WTC11 (cell line): ENCODE measurements at places on chromosomes 5 and 9.

GRCh38 chr5:173452119-173452905 is 124.1 kb upstream of the STC2 start:
- DNase-seq = no peak

GRCh38 chr5:75202935-75203334 is 33.7 kb downstream of the ANKRD31 start:
- DNase-seq = no peak

- DNase-seq = no peak
These were observed 86.3 kb upstream of the PJA2 start for GRCh38 chr5:109496112-109496511.

- DNase-seq = no peak
These were observed 18.3 kb upstream of the IL13 start for GRCh38 chr5:132639706-132640130.

- DNase-seq = peak; percentile 66
These were observed 18.1 kb upstream of the NEUROG1 start for GRCh38 chr5:135553688-135554462.

GRCh38 chr9:72907421-72907820 is 45.4 kb downstream of the ALDH1A1 start:
- DNase-seq = no peak

DNA sequence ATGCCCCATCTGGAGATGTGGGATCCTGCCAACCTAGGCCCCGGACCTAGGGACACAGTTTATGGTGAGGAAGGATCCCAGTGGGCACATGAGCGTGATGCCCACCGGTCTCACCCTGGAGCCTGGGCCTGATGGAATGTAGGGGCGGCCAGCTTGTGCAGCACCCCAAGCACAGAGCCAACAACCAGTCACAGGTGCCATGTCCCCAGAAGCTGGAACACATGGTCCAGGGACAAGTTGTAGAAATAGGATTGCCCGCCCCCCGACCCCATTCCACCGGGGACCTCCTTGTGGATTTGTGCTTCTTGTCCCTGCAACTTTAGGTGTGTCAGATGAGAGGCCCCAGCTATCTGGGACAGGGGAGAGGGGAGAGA is 48.9 kb downstream of the C9orf50 start:
- DNase-seq = no peak

DNA sequence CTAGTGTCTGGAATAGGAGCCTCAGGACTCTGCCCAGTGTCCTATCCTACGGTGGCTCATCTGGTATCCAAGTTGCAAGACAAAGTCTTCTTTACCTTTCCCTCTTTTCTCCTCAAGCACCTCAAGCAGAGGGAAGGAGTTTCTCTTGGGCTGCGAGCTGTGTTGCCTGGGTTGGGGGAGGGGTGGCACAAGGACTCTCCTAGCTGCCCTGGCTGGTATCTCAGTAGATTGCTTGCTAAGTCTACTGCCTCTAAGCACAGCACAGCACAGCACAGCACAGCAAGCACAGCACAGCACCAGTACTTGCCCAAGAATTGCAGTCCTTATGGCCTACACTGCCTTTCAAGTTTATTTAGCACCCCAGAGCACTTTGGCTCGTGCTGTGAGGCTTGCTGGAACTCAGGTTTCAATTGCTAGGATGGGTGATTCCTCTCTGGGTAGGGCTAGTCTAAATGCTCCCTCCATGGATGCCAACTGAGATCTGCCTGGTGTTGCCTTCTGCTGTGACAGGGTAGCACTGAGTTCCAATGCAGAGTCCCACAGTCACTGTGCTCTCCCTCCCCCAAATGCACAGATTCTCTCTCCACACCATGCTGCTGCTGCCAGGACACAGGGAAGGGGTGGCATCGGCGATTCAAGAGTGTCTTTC is 213.1 kb upstream of the POU5F2 start:
- DNase-seq = no peak

DNA sequence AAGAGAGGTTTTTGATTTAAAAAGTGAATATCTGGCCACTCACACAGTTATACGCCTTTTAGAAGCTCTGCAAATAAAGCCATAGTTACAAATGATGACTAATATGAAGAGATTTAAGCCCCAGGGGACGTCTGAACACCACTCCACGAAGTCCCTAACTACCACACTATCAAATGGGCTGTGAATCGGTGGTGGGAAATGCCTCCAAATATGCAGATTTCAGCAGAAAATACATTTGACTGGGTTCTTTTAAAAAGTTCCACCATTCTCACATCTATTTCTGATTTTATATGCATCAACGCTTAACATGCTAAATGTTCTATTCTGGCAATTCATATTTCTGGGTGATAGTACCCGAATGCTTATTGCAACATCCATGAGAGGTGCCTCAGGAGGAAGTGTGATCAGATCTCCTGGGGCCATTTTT is 22.5 kb downstream of the TICAM2 start:
- DNase-seq = no peak

DNA sequence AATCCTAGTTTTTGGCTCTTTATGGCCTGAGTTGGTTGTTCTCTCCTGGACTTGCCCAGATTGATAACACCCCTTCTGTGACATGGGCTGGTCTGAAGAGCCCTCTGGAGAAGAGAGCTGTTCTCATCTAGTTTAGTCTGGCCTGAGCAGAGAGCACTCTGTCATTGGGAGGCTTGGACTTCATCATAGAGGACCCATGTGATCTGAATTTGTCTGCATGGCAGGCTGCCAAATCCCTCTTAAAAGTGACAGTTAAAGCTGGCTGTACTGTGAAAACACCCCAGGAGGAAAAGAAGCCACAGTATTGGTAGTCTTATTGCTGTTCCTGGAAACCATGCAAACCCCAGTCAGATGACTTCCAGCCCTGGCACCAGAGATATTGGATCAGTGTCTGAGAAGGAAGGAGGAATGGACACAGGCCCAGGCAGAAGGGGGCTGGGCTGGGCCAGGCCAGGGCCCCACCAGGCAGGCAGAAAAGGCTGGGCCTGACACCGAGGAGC is 3.7 kb upstream of the WDR31 start:
- no peak for DNase-seq

DNA sequence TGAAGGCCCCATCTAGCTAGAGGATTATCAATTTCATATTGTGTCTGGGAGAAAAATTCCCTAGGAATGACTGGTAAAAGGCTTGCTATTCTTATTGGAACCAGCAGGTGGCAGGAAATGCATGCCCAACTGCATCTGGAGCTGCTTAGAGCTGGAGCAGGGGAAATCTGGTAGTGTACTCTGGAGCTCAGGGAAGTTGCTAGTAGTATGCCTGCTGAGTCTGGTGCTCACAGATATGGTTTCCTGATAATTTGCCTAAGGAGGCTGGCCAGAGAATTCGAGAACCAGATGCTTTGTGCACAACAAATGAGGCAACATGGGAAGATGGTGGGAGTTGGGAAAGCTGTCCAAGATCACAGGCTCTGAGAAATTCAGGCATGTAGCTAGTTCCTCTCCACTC is 53.7 kb downstream of the G3BP1 start:
- peak; percentile 64 for DNase-seq

DNA sequence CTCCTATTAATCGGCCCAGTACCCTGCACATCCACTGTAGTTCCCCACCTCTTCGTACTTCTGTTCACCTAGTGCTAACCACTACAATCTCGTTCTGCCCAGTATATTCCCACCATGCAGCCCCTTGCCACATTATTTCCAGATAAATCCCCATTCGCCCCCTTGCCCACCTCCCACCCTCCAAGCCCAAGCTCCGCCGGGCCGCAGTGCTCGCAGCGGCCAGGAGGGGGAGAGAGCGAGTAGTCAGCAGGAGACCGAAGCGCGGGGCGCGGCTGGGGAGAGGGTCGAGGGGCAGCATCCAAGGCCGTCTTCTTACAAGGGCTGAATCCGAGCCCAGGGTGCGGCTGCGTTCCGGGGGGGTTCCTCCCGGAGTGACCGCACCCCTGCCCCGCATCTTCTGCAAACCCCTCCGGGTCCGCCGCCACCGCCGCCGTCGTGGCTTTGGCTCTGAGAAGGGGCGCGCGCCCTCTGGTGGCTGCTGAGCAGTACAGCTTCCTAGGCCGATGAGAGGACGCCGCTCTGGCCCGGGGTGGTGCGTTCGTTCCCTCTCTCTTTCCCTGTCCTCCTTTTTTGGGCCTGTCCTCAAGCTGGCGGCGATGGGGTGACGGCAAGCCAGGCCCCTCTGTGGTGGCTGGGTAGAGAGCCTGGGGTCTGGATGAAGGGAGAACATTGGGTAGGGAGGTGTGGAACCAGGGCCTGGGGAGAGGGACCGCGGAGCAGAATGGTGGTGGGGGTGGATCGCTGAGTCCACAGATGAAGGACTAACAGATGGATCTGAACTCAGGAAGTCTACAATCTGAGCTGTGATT is 30.0 kb upstream of the PSD2 start:
- DNase-seq = peak; percentile 84

DNA sequence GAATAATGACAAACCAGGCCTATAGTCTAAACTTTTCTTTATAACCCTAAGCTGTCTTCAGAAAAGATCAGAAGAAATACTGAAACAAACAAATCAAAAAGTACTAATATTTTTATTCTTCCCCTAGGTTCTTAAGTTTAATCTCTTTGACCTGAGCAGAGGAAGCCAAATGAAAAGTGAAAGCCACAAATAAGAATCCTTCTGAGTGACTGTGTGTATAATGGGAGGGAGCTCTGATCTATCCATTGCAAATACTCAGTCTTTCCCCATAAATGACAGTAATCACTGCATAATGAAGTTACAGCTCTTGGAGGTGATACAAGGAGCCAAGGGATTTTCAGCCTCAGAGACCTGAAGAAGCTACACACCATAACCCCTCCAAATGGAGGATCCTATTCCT is 126.9 kb upstream of the ATP10B start:
- no peak for DNase-seq

GRCh38 chr9:96015876-96016686 is 140.6 kb downstream of the ERCC6L2 start:
- no peak for DNase-seq

DNA sequence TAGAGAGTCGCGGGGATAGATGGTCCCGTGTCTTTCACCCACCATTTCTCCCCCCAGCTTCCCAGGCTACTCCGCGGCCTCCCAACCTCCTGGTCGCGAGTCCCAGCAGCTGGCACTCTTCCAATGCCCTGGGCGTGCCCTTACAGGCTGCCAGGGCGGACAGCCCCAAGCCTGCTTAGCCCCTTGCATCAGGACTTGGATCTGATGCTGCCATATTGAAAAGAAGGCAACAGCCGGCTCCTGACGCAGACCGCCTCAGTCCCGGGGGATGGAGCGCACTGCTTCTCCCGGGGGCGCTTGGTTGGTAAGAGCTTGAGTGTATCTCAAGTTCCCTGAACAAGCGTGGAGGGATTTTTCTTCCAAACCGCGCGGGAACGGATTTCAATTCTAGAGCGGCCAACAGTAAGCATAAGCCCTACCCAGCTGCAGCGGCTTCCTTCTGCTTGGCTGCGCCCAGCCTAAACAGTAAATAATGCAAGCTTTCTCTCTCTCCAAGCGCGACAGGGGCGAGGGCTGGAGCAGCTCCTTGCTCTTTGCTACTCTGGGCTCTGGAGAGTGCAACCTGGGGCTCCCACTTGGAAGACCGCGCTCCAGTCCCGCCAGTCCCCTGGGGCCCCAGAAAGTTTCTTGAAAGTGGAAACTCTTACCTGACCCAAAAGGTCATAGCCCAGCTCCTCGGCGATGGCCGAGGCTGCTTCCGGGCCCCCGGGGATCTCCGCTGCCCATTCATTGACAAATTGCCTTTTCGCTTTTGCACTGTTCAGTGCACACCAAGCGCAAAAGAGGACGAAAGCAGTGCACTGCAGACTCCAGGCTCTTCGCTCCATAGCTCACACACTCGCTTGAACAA is 607 bp downstream of the PCSK1 start:
- peak; percentile 55 for DNase-seq

GRCh38 chr5:133827830-133828229 is 140.6 kb downstream of the C5orf15 start:
- no peak for DNase-seq

- no peak for DNase-seq
These were observed 246.0 kb downstream of the PDZD2 start for GRCh38 chr5:31884896-31885295.

DNA sequence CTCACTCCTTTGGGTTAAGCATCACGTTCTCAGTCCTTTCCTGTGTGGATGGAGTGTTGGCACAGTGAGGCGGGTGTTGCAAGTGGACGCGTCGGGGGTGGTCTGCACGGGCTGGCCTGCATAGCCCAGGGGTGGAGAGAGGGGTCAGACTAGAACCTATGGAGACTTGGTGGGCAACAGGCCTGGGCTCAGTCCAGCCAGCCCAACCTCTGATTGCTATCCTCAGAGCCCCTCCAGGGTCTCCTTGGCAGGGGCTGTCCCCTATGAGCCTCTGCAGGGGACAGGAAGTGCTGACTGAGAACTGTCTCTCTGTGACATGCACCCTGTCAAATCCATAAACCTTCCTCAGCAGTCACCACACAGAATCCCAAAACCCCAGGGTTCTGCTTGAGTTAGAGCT is 2.3 kb downstream of the DCANP1 start:
- DNase-seq = no peak

GRCh38 chr5:82839881-82840280 is 237.3 kb downstream of the TMEM167A start:
- no peak for DNase-seq

- DNase-seq = no peak
These were observed 2.2 kb downstream of the DOCK8 start for GRCh38 chr9:216866-217265.

DNA sequence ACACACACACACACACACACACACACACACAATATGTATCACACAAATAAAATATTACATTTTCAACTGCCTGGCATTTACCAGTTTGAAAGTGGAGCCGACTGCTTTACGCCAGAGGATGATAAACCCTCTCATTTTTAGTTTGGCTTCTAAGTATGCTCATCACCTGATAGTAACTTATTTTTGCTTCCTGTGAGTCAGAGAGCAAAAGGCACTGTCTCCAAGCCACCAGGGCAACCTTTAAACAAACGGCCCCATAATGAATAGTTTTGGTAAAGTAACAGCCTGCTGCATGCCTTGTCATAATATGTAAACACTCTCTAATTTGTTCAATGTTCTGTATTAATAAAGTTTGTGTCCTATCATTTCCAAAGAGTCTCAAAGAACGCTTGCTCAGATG is 26.9 kb downstream of the KLF4 start:
- DNase-seq = no peak

DNA sequence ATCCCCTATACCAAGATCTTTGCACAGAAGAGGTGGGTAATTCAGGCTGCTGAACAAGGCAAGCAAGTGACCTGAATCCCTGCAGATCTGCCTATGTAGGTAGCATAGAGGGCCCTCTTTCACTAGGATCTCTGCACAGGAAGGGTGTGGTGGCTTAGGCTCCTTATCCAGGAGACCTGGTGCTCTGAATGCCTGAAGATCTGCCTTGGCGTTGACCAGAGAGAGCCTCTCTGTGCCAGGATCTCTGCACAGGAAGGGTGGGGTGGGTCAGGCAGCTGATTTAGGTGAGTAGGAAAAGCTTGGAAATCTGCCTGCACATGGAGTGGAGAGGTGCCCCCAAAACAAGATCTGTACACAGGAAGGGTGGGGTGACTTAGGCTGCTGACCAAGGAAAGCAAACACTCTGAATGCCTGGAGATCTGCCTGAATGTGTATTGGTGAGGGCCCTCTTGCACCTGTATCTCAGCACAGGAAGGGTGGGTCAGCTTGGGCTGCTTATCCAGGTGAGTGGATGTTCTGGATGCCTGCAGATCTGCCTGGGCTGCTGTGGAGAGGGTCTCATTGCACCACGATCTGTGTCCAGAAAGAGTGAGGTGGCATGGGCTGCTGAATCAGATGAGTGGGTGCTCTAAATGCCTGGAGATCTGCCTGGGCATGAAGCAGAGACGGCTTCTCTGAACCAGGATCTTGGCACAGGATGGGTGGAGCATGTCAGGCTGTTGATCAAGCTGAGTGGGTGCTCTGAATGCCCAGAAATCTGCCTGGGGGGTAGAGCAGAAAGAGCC is 365.9 kb downstream of the DMAC1 start:
- no peak for DNase-seq

GRCh38 chr5:136927571-136927970 is 562.2 kb upstream of the TRPC7 start:
- no peak for DNase-seq
